ENCODE measurements at places on chromosomes 6 and 20.

DNA sequence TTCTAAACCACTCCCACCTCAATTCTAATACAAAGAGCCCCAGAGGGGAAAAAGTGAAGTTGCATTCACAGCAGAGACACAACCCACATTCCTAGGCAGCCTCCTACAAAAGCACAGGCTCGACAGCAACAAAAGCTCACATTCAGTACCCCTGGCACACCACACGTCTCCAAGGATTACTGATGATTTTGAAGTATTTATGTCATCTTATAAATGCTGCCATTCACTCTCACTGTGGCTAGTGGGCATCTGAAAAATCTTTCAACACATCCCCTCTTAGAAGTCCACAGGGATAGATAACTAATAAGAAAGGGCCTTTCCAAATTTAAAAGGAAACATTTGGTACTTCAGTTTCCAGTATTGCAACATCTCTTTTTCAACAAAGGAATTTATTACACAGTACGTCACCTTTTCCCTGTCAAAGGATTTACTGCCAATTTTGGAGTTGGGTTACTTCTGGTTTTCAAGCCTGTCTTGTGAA is 146.7 kb downstream of the TASP1 start:
- DNase-seq: peak; percentile 90

- DNase-seq: no peak
Measured at GRCh38 chr6:124479991-124480430, 482.2 kb upstream of the RNF217 start.

- DNase-seq: no peak
Measured at GRCh38 chr6:38528196-38528965, 111.3 kb downstream of the BTBD9 start.

GRCh38 chr6:166435574-166435973 is 52.8 kb upstream of the MPC1 start:
- DNase-seq: no peak

DNA sequence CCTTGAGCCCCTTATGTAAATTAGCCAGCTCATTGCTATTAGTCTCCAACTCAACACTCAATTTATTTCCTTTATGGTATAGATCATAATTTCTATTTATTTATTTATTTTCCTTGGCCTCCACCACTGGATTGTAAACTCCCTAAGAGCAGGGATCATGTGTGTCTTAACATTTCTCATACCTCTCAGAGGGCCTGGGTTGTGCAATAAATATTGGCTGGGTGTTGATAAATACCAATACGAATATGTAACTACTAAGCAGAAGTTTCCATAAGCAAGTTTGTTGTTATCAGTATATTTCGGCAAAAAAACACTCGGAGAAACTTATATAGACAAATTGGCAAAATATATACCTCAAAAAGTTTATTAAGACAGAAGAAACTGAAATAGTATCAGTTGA is 257.4 kb downstream of the ADGRB3 start:
- DNase-seq: no peak
